ENCODE measurements at places on chromosomes 1 and 21. TPM values are rescaled to one million over a fixed set of nuclear protein-coding genes. Genes with fewer than 3 reads are reported as not detected.
A peak's percentile ranks its signal among the peaks of the same experiment; 100 is the strongest.

The CLDN8 gene
- total RNA-seq, result 0.45 TPM

GRCh38 chr1:109354929-109355328 is 42.8 kb downstream of the SORT1 start:
- no peak overlapping the region for H3K4me3 ChIP-seq
- no peak for DNase-seq
- no peaks in the 10 kb centered on the region for H3K4me1 ChIP-seq
- peaks cover 6% of the 10 kb centered on the region for H3K36me3 ChIP-seq
- no peak overlapping the region for H3K27ac ChIP-seq

The TMEM81 gene
- 4.4 TPM for total RNA-seq

The CLCA1 gene
- not detected for total RNA-seq

- peak; percentile 56 for DNase-seq
- peak overlapping the region; percentile 92 for H3K27ac ChIP-seq
- H3K27me3 ChIP-seq, result no peaks in the 10 kb centered on the region
- H3K4me1 ChIP-seq, result peaks cover 40% of the 10 kb centered on the region
- H3K36me3 ChIP-seq, result peaks cover 31% of the 10 kb centered on the region
- H3K4me3 ChIP-seq, result peak overlapping the region; percentile 88
Measured at GRCh38 chr1:235503403-235504121, 690 bp downstream of the B3GALNT2 start.

The LCE1B gene
- total RNA-seq, result not detected

Measured in Calu3 (cell line).